Upper lobe of right lung (tissue), 1 donor: ENCODE measurements at places on chromosomes 7 and 10. TPM values are rescaled to one million over a fixed set of nuclear protein-coding genes. Genes with fewer than 3 reads are reported as not detected.

DNA sequence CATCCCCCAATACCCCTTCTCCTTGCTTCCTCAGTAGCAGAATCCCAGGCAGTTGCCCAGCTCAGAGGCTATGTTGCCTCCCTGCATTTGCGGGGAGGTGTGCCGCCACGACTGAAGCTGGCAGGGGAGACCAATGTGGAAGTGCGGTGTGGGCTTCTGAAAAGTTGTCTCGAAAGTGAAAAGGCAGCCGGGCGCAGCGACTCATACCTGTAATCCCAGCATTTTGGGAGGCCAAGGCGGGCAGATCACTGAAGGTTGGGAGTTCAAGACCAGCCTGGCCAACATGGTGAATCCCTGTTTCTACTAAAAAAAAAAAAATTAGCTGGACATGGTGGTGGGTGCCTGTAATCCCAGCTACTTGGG lies 15.9 kb upstream of the PFKFB3 start:
- no peaks in the 10 kb centered on the region for H3K36me3 ChIP-seq
- H3K4me3 ChIP-seq: no peak overlapping the region
- peak; percentile 31 for DNase-seq
- peaks cover 12% of the 10 kb centered on the region for H3K4me1 ChIP-seq

GRCh38 chr7:50728184-50728583 lies 54.5 kb downstream of the GRB10 start:
- peaks cover 36% of the 10 kb centered on the region for H3K4me1 ChIP-seq
- H3K27ac ChIP-seq: no peak overlapping the region
- H3K27me3 ChIP-seq: no peaks in the 10 kb centered on the region

DNA sequence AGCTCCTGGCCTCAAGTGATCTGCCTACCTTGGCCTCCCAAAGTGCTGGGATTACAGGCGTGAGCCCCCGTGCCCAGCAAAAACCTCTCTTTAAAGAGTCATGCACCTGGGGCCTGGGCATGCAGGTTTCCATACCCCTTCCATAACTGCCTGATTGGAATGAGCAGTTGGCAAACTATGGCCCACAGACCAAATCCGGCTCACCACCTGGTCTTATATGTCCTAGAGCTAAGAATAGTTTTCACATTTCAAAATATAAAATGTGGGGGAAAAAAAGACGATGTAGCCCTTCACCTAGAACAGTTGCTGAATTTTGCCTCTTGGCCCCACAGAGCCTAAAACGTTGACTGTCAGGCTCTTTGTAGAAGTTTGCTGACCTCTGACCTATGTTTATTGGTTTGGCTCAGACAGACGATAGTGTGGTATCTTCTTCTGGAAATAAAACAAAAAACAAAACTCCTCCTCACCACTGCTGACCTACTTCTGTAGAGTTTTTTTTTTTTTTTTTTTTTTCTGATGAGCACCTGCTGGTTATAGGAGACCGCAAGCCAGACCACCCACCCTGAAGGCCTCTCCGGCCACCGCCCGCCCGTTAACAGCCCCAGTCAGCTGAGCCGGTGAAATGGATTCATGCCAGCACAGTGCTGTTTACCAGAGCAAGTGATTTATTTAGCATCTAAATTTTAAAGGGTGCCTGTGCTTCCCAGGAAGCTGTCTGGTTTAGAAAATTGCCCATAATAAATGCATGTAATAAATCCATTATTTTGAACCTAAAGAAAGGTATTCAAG lies 33.5 kb upstream of the SFRP5 start:
- H3K27me3 ChIP-seq: no peaks in the 10 kb centered on the region
- no peaks in the 10 kb centered on the region for H3K4me1 ChIP-seq
- no peaks in the 10 kb centered on the region for H3K36me3 ChIP-seq
- no peak overlapping the region for H3K4me3 ChIP-seq
- no peak overlapping the region for H3K27ac ChIP-seq

- H3K4me3 ChIP-seq: no peak overlapping the region
- no peaks in the 10 kb centered on the region for H3K36me3 ChIP-seq
- H3K27ac ChIP-seq: no peak overlapping the region
- peak; percentile 38 for DNase-seq
- H3K27me3 ChIP-seq: no peaks in the 10 kb centered on the region
Measured at GRCh38 chr7:59079-60016, 133.0 kb upstream of the FAM20C start.

DNA sequence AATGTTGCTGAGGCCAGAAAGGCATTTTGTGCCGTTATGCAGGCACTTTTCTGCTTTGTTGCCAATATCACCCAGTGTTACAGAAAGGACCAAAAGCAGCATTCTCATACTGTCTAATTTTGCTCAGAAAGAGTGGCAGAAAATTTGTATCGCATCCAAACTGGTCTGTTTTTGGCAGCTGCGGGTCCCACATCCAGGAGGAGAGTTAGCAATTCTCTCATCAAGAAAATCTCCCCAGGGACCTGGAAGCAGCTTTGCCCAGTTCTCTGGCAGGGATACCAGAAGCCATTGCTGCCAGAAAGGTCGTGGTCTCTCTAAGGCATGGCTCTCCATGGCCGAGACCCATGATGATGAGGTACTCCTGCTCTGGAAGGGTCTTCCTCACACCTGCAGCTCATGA lies 489.2 kb upstream of the ZMIZ1 start:
- no peaks in the 10 kb centered on the region for H3K27me3 ChIP-seq
- DNase-seq: no peak
- H3K4me1 ChIP-seq: peaks cover 4% of the 10 kb centered on the region
- no peaks in the 10 kb centered on the region for H3K36me3 ChIP-seq
- H3K27ac ChIP-seq: no peak overlapping the region

- H3K36me3 ChIP-seq: no peaks in the 10 kb centered on the region
- no peaks in the 10 kb centered on the region for H3K27me3 ChIP-seq
- H3K27ac ChIP-seq: no peak overlapping the region
- DNase-seq: no peak
Measured at GRCh38 chr7:4854916-4855315, 6.9 kb downstream of the PAPOLB start.

GRCh38 chr10:104104926-104105325 lies 17.0 kb upstream of the SFR1 start:
- no peaks in the 10 kb centered on the region for H3K27me3 ChIP-seq
- DNase-seq: no peak
- H3K4me3 ChIP-seq: no peak overlapping the region
- no peak overlapping the region for H3K27ac ChIP-seq

GRCh38 chr10:91017198-91017597 lies 96.3 kb upstream of the ANKRD1 start:
- H3K4me1 ChIP-seq: peaks cover 3% of the 10 kb centered on the region
- DNase-seq: no peak
- no peaks in the 10 kb centered on the region for H3K36me3 ChIP-seq
- no peak overlapping the region for H3K4me3 ChIP-seq

GRCh38 chr10:14648946-14649345 lies 125.8 kb downstream of the FAM107B start:
- peaks cover 28% of the 10 kb centered on the region for H3K4me1 ChIP-seq
- no peak overlapping the region for H3K4me3 ChIP-seq
- no peaks in the 10 kb centered on the region for H3K27me3 ChIP-seq
- no peak for DNase-seq
- peak overlapping the region; percentile 80 for H3K27ac ChIP-seq

- peak; percentile 44 for DNase-seq
- no peak overlapping the region for H3K4me3 ChIP-seq
- no peaks in the 10 kb centered on the region for H3K4me1 ChIP-seq
- H3K27me3 ChIP-seq: no peaks in the 10 kb centered on the region
- H3K36me3 ChIP-seq: no peaks in the 10 kb centered on the region
Measured at GRCh38 chr10:43218951-43219837, 47.7 kb downstream of the RASGEF1A start.

- H3K4me1 ChIP-seq: peaks cover 15% of the 10 kb centered on the region
- no peaks in the 10 kb centered on the region for H3K27me3 ChIP-seq
- H3K4me3 ChIP-seq: no peak overlapping the region
- no peak for DNase-seq
- H3K36me3 ChIP-seq: no peaks in the 10 kb centered on the region
- H3K27ac ChIP-seq: no peak overlapping the region
Measured at GRCh38 chr10:6411436-6411835, 168.6 kb downstream of the PRKCQ start.

- DNase-seq: no peak
- no peak overlapping the region for H3K27ac ChIP-seq
- H3K27me3 ChIP-seq: no peaks in the 10 kb centered on the region
- no peak overlapping the region for H3K4me3 ChIP-seq
- no peaks in the 10 kb centered on the region for H3K36me3 ChIP-seq
Measured at GRCh38 chr7:41735206-41735605, 32.3 kb upstream of the INHBA start.

GRCh38 chr7:139427029-139427420 lies 56.4 kb downstream of the KLRG2 start:
- H3K4me1 ChIP-seq: no peaks in the 10 kb centered on the region
- no peaks in the 10 kb centered on the region for H3K27me3 ChIP-seq
- DNase-seq: no peak
- H3K4me3 ChIP-seq: no peak overlapping the region

DNA sequence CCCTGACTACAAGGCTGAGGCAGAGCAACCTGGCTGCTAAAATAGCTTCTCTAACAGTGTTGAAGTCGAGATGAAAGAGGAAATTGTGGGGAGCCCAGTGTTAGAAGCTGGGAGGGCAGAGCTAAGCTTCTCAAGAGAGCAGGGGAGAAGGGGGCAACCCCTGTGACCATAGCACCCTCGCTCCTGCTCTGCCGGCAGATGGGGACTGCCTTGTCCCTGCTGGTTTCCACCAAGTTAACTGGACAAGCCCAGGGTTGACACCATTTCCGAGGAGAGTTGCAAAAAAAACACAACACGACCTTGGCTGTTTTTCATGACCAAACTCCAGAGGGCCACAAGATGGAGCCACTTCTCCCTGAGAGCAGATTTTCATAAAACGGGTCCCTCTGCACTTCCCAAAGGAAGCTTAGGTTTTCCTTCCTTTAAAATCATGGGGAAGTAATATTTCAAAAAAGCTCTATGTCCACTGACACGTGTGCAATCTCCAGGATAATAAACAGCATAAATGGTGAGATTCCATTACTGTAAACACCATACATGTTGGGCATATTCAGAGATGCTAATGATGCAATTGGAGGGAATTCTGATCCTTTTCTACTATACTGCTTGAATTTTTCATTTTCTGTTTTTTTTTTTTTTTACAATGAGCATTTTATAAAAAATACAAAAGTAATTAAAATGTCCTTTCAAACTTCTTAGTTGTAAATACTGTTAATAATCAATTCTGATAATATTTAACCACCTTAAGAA lies 140.4 kb downstream of the PIP4K2A start:
- H3K4me1 ChIP-seq: no peaks in the 10 kb centered on the region
- H3K27me3 ChIP-seq: no peaks in the 10 kb centered on the region
- DNase-seq: no peak

DNA sequence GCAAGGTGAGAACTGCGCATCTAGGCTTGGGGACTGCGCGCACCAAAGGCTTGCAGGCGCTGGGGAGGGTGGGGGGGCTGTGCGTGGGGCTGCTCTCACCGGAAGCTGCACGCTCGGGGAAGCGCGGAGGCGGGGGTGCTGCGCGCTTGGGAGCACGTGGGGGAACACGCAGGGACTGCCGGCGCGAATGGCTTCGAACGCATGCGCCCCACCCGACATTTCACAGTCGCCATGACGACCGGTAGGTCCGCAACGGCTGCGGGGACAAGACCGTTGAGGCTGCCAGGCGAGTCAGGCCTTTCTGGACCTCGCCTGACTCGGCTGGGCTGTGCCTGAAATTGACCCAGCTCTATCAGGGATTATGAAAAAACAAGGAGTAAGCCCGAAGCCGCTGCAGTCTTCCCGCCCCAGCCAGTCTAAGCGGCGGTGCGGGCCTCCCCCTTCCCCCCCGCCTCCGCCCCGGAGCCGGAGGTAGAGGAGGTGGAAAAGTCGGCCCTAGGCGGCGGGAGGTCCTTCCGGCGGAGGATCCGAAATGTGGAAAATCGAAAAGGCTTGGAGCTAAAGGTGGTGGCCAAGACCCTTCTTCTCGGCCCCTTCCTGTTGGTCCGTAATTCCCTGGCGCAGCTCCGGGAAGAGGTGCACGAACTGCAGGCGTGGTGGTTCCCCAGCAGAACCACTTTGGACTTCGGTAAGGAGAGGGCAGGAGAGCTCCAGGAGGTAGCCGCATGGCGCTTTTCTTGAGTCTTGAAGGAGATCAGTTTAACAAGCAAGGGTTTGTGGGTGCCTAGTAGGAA lies 34.9 kb upstream of the STEAP1 start:
- H3K36me3 ChIP-seq: no peaks in the 10 kb centered on the region
- peaks cover 12% of the 10 kb centered on the region for H3K27me3 ChIP-seq
- no peak overlapping the region for H3K27ac ChIP-seq

GRCh38 chr10:49359349-49360270 lies 36.3 kb downstream of the DRGX start:
- DNase-seq: no peak
- no peaks in the 10 kb centered on the region for H3K36me3 ChIP-seq
- no peaks in the 10 kb centered on the region for H3K27me3 ChIP-seq
- H3K27ac ChIP-seq: no peak overlapping the region

Gene PRPS1L1
- total RNA-seq: not detected

Gene TNPO3
- 31.1 TPM for total RNA-seq

Gene CALML5
- not detected for total RNA-seq

Gene DLX6
- total RNA-seq: not detected

Gene ASB10
- total RNA-seq: not detected

Gene RARRES2
- total RNA-seq: 259 TPM

Gene SRI
- 115 TPM for total RNA-seq

Gene CALHM3
- total RNA-seq: not detected
